ENCODE measurements at places on chromosomes 7 and 10.

DNA sequence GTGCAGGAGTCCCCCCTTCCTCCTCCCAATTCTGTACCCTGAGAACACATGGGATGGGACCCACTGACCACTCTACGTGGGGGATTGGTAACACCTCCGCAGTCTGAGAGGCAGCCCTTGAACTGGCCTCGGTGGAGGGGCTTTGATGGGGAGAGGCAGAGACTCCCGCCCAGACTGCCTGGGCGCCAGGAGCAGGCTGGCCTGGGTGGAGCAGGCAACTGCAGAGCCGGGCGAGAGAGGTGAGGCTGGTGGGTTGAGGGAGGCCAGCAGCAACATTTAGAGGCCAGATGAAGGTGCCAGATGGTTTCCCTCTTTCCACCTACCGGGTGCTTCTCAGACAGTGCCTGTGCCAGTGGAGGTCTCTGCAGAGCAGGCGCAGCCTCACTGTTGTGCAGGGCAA lies 30.7 kb upstream of the ZNF467 start:
- no peak for DNase-seq

- no peak for DNase-seq
Measured at GRCh38 chr10:12709521-12709963, 292.0 kb downstream of the CCDC3 start.

- no peak for DNase-seq
Measured at GRCh38 chr10:1162481-1163203, 106.5 kb downstream of the WDR37 start.

GRCh38 chr7:2108501-2109250 lies 124.1 kb downstream of the MAD1L1 start:
- no peak for DNase-seq
